Fibroblast of skin of scalp (primary cell): ENCODE measurements at places on chromosomes 1 and 21.
A peak's percentile ranks its signal among the peaks of the same experiment; 100 is the strongest.

DNA sequence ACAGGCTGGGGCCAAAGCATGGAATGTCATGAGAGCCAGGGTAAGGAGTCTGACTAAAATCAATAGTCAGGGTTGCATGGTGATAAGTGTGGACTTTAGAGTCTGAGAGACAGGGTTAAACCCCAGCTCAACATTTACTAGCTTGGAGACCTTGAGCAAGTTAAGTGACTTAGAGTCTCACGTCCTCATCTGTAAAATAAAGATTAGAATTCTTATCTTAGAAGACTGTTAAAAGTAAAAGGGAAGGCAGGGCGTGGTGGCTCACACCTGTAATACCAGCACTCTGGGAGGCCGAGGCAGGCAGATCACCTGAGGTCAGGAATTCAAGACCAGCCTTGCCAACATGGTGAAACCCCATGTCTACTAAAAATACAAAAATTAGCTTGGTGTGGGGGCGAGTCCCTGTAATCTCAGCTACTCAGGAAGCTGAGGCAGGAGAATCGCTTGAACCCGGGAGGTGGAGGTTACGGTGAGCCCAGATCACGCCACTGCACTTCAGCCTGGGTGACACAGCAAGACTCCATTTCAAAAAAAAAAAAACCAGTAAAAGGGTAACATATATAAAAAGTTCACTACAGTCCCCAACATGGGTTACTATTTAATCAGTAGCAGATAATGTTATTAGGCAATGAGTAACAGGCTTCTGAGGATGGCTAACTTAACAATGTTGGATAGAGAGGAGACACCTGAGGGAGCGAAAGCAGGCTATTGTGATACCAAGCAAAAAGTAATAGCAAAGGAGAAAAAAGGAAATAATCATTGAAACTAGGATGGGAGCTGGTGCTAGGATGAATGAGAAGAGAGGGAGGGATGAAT is 20.8 kb downstream of the TMCO1 start:
- no peak for DNase-seq

- no peak for DNase-seq
These were observed 561.1 kb downstream of the NPHP4 start for GRCh38 chr1:5430911-5431697.

GRCh38 chr1:152182944-152183361 is 23.9 kb upstream of the RPTN start:
- DNase-seq: peak; percentile 78

- DNase-seq: no peak
These were observed 251.3 kb upstream of the FGGY start for GRCh38 chr1:59045636-59046035.

DNA sequence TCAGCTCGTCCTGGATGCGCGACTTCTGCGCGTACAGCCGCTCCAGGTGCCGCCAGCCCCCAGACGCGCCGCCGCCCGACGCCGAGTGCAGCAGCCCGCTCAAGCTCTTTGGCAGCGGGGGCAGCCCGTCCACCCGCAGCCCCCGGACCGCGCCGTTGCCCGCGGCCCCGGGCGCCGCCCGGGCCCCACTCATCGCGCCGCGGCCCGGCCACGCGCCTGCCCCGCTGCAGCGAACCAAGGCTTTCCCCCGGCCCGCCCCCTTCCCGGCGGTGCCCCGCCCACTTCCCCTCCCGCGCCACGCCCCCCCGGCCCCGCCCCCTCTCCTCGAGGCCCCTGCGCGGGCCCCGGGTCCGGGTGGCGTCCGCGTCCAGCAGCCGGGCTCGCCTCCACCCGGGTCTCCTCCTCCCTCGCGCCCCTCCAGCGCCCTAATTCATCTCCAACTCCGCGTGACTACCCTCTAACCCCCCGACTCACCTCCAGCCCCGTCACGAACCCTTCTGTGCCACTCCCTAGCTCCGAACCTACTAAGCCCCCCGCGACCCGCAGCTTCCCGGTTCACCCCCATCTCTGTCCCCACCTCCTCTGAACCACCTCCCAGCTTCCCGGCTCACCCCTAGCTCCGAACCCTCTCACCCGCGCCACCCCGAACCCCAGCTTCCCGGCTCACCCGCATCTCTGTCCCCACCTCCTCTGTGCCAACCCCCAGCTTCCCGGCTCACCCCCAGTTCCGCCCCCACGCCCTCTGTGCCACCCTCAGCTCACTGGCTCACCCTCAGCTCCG is at the start of gene FAM89A:
FAM89A (minus strand) TSS at position 236 of the 781 bp plus-strand sequence; CDS start at position 193, 43 bp downstream.
- DNase-seq: peak; percentile 59

DNA sequence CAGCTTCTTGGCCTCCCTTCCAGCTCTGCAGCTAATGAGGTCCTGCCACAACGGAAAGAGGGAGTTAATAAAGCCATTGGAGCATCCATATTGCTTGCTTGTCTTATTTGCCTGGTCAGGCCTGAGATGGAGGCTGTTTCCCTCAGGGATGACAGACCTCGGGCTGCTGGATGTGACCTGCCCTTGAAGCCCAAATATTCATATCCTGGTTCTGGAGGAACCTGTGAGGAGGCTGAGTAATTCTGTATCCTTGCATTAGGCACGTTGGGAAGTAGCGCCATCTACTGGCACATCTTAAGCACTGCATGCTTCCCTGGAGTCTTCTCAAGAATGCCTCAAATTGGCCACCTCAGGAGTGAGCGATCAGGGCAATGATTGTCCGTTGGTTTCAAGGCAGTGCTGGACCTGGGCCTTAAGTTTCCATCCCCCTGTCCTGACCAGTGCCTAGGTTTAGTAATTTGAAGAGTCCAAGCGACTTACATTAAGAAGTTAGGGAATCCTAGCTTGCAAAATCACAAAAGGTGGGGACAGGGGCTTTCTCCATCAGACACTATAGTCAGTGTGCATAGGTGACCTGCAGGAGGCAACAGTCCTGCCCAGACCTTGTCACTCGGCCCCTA is 13.8 kb upstream of the NASP start:
- DNase-seq: peak; percentile 71

- DNase-seq: no peak
These were observed 61.3 kb downstream of the H3-3A start for GRCh38 chr1:226123591-226124471.

GRCh38 chr1:235008239-235008638 is 120.4 kb downstream of the TOMM20 start:
- no peak for DNase-seq

GRCh38 chr1:17194615-17195528 is 10.1 kb upstream of the PADI1 start:
- DNase-seq: no peak

DNA sequence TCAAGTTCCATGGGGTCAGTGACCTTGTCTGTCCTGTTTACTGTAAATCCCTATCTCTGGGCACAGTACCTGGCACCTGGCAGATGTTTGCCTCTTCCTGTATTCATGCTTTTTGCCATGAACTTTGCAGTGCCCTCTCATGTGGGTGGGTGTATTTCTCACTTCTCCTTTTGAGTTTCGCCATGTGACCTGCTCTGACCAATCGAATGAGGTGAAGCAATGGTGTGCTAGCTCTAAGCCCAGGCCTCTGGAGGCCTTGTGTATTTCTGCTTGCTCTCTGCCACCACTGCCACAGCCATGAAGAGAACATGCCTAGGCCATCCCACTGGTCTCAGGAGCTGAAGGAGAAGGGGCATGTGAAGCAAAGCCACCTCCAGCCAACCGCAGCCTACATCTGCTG is 185.5 kb upstream of the ZC3H12A start:
- no peak for DNase-seq

DNA sequence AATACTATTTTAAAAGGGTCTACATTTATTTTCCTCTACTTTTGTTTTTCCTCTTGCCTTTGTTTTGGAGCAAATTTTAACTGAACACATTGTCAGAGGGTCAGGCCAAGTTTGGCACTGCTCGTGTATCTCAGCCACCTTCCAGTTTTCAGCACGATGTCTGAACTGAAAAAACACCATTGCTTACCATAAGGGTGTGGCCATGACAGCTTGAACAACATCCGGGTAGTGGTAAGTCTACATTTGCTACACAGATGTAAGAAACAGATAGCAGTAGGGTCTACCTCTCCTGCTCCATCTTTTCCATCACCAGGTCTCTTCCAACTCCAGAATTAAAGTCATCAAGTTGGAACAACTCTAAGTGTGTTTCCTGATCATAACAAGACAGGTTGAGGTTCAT is 4.2 kb downstream of the HIVEP3 start:
- no peak for DNase-seq

DNA sequence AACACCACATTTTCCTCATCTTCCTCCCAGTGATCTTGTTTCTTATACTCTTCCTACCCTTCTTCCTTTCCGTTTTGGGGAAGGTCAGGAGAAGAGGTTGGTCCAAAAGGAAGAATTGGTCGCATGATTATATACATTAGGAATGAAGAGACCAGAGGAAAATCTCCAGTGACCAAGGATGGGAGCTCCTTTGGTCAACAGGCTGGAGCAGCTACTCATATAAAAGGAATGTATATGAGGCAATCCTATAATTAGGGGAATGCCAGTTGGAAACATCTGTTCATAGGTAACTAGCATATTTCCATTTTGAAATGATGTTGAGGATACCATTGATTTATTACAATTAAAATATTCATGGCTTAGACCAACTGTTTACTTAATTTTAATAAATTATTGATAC is 114.5 kb downstream of the LRRC40 start:
- peak; percentile 89 for DNase-seq

DNA sequence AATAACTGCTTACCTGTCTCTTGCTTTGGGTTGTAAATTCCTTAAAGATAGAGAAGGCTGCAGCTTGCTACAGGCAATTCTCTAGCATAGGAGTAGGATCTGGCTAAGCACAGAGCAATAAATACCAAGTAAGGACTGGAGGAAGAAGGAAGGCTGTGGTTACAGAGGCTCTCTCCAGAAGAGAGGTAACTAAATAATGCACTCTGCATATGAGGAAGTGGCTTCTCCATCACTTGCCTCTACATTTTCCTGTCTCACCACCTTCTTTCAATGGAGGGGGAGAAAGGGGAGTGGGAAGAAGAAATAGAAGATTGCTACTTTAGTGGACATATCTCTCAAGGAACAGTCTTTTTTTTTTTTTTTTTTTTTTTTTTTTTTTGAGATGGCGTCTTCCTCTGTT is 60.9 kb upstream of the LAX1 start:
- DNase-seq: no peak
